ENCODE measurements at places on chromosomes 7 and 10. TPM values are rescaled to one million over a fixed set of nuclear protein-coding genes. Genes with fewer than 3 reads are reported as not detected.

The SH2D4B gene
- total RNA-seq: not detected

The CLEC5A gene
- 3.1 TPM for total RNA-seq

GRCh38 chr7:20407585-20408466 is 77.1 kb downstream of the ITGB8 start:
- peak; percentile 18 for DNase-seq

- DNase-seq: peak; percentile 35
Measured at GRCh38 chr7:101237206-101238067, at the start of gene CLDN15. TSS of gene CLDN15 (minus strand) at chr7:101237802. CDS start at chr7:101237581, 221 bp downstream.

The UNC5B gene
- 7.0 TPM for total RNA-seq

The LRMDA gene
- total RNA-seq: 14.5 TPM

DNA sequence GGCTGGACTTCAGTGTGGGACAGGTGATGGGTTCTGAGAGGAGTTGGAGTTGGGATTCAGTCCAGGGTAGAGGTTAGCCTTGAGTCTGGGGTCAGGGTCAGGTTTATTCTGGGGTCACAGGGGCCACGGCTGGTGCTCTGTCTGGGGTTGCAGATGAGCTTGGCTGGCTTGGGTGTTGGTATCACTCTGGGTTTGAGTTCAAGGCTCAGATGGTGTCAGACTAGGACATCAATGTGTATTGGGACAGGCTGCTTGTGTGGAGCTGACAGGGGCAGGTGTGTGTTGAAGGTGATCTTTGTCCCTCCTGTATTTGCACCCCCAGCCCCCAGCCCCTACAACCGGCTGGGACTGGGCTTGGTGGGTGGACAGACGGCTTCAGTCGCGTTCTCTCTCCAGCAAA is 26.8 kb downstream of the TMEM270 start:
- DNase-seq: no peak
